ENCODE measurements at places on chromosomes 13 and 19.

GRCh38 chr13:42571895-42572294 is 2.1 kb upstream of the TNFSF11 start:
- no peak for DNase-seq

GRCh38 chr13:95267662-95268342 is 33.4 kb downstream of the ABCC4 start:
- DNase-seq = no peak

GRCh38 chr13:78201411-78201810 is 282.8 kb upstream of the EDNRB start:
- no peak for DNase-seq

DNA sequence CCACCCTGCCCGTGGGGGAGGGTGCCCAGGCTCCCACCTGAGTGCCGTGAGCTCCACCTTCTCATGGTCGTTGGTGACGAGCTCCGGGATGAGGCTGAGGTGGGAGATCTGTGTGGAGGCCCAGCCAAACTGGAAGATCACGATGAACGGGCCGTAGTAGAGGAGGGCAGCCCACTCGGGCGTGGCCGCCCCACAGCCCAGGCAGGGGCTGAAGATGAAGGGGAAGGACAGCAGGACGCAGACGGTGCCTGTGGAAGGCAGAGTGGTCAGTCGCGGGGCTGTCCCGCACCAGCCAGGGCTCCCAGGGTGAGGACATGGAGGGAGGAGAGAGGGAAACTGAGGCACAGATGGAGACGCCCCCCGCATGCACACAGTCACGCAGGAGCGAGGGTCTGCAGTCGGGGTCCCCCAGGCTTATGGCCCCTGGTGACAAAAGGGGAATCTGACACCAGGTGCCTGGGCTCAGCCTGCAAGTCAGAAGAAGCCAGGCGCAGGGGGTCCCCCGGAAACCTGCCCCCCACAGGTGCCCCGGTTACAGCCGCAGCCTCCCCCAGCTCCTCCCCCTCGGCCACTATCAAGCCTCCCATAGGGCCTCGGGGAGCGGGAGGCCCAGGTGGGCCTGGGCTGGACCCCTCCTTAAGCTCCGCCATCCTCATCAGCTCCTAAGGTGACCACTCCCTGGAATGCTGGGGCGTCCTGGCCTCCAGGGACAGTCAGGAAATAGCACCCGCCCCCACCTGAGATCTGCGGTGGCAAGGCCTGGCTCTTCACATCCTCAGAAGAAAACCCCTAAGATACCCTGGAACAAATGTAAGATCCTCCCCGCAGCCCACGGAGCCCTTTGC is 6.2 kb downstream of the MFSD12 start:
- DNase-seq = no peak

GRCh38 chr13:111232191-111232590 is 88.3 kb upstream of the TEX29 start:
- no peak for DNase-seq

DNA sequence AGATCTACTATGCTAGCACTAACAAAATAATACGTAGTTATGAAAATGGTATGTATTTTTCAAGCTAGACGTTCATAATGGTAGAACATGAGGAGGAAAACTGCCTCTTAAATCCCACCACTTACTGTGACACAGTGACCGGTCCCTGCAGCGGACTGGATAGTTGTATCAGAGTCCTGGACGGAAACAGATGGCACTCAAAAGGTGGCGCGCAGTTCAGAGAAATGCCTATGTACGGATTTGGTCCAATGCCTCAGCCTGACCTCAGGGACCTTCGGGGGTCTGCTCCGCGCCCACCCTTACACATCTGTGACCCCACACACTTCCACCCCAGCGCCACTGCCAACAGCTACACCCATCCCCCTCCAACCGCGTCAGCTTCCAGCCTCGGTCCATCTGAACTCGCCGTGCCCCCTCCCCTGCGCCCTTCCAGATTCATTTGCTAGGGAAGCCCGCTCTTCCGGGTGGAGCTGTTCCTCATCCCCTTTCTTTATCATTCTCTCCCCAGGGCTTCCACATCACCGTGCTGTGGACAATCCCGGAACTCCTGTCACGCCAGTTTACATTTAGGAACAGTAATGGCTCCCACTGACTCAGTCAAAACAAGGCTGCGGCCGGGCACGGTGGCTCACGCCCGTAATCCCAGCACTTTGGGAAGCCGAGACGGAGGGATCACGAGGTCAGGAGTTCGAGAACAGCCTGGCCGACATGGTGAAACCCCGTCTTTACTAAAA is 792 bp upstream of the LENG8 start:
- peak; percentile 58 for DNase-seq

DNA sequence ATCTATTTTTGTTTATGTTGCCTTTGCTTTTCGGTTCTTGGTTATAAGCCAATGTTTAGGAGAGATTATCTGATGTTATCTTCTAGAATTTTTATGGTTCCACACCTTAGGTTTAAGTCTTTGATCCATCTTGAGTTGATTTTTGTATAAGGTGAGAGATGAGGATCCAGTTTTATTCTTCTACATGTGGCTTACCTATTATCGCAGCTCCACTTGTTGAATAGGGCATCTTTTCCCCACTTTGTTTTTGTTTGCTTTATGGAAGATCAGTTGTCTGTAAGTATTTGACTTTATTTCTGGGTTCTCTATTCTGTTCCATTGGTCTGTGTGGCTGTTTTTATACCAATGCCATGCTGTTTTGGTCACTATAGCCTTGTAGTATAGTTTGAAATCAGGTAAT is 927.0 kb downstream of the UQCRFS1 start:
- DNase-seq = no peak

Measured in activated naive CD4-positive, alpha-beta T cell treated with anti-CD3 and anti-CD28 coated beads, Interleukin-2, amount 10 ng/mL, durations not matched to agents 7 days and 5 days (primary cell).